Smooth muscle cell of the umbilical artery (primary cell): ENCODE measurements at places on chromosomes 5 and 9. TPM values are rescaled to one million over a fixed set of nuclear protein-coding genes. Genes with fewer than 3 reads are reported as not detected.

The SLC36A2 gene
- total RNA-seq = not detected in 2 replicates

The CD14 gene
- total RNA-seq = 0.55 and 0.59 TPM in 2 replicates

The EQTN gene
- total RNA-seq = not detected in 2 replicates

The SLC36A3 gene
- total RNA-seq = not detected in 2 replicates

The GKAP1 gene
- 0.55 and 0.59 TPM in 2 replicates for total RNA-seq

The CEL gene
- total RNA-seq = 0.30 and 0.46 TPM in 2 replicates

The SPINK1 gene
- total RNA-seq = 0.23 and 0.59 TPM in 2 replicates

The FOXI1 gene
- not detected in 2 replicates for total RNA-seq

The AQP7 gene
- not detected in 2 replicates for total RNA-seq

The SMIM3 gene
- total RNA-seq = 143 and 233 TPM in 2 replicates

The GTF2H2 gene
- total RNA-seq = 22.0 and 35.7 TPM in 2 replicates

The MAMDC4 gene
- 2.7 and 4.0 TPM in 2 replicates for total RNA-seq

The CLIC3 gene
- 2.5 and 3.3 TPM in 2 replicates for total RNA-seq

The BARX1 gene
- total RNA-seq = not detected in 2 replicates

The OSMR gene
- 111 and 114 TPM in 2 replicates for total RNA-seq

The PCDHA10 gene
- 0.23 and 0.59 TPM in 2 replicates for total RNA-seq
